ENCODE measurements at places on chromosomes 16 and 17.

DNA sequence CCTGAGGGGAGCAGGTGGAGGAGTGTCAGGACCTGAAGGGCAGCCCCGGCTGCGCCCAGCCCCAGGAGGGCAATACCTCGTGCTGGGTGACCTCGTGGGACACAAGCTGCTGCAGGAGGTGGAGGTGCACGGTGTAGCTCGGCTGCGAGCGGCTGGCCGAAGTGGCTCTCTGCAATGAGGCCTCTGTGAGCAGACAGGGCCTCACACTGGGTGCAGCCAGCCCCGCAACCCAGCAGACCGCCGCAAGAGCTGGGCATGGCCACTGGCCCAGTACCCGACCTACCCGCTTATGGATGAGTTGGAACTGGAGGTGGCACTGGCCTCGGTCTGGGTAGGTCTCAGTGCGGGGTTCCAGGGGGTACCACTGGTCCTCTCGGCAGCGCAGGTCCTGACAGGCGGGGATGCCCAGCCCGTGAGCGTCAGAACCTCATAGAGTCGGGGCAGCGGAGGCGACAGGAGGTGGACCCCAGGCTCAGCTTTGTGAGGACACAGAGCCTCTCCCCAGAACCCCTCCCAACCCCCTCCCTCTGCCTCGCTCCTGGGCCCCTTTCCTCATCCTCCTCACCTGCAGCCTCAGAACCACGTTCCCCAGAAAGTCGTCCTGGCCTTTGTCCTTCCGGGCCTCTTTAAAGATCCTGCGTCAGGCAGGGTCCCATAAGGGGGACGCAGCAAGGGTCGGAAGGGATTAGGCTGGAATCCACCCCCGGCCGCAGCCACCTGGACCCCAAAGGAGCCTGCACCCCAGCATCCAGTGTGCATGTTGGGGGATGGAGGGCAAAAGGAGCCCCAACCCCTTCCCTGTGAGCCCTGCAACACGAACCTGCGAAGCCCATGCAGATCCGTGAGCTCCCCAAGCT lies 4.0 kb downstream of the UNC13D start:
- ATAC-seq = no peak

- no peak for ATAC-seq
Measured at GRCh38 chr16:64162613-64163375, 959.1 kb downstream of the CDH11 start.

- ATAC-seq = no peak
Measured at GRCh38 chr16:2806286-2806685, 8.0 kb downstream of the PRSS41 start.

GRCh38 chr16:87635541-87636049 lies 33.3 kb downstream of the JPH3 start:
- peak; percentile 79 for ATAC-seq

- ATAC-seq = no peak
Measured at GRCh38 chr17:62657690-62658089, 30.2 kb downstream of the MRC2 start.

- no peak for ATAC-seq
Measured at GRCh38 chr16:49453021-49453420, 79.4 kb downstream of the C16orf78 start.

- ATAC-seq = no peak
Measured at GRCh38 chr17:59730268-59730834, 22.9 kb downstream of the VMP1 start.

DNA sequence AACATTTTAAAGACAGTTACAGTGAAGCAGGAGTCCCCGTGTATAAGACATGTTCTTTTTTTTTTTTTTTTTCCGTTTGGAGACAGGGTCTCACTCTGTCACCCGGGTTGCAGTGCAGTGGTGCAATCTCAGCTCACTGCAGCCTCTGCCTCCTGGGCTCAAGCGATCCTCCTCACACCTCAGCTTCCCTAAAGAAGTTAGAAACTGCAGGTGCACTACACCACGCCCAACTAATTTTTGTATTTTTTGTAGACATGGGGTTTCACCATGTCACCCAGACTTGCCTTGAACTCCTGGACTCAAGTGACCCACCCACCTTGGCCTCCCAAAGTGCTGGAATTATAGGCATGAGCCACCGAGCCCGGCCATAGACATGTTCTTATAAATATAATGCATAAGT lies 3.0 kb downstream of the EVI2B start:
- no peak for ATAC-seq

DNA sequence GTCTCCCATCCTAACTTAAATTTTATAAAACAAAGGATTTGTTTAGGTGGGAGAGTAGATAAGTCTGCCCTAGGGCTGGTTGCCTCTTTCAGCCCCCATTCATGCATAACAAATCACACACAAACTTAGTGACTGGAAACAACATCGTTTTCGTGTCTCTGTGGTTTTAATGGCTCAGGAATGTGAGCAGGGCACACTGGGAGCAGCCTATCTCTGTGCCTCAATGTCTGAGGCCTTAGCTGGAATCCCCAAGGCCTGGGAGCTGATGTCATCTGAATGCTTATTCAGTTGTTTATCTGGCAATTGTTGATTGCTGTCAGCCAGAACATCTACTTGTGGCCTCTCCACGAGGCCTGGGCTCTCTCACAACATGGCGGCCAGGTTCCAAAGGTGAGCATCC lies 101.9 kb upstream of the HSBP1 start:
- ATAC-seq = no peak

GRCh38 chr17:80129006-80129565 lies 17.8 kb downstream of the EIF4A3 start:
- no peak for ATAC-seq

- ATAC-seq = no peak
Measured at GRCh38 chr17:1067282-1067956, 70.5 kb downstream of the TIMM22 start.

- ATAC-seq = no peak
Measured at GRCh38 chr17:48335858-48336500, 94.0 kb downstream of the SKAP1 start.

GRCh38 chr17:62098623-62099231 lies 33.6 kb upstream of the MED13 start:
- ATAC-seq = peak; percentile 55

GRCh38 chr17:10156948-10157607 lies 41.3 kb downstream of the GAS7 start:
- ATAC-seq = peak; percentile 38

GRCh38 chr16:81445966-81446906 lies 1.6 kb downstream of the CMIP start:
- no peak for ATAC-seq

DNA sequence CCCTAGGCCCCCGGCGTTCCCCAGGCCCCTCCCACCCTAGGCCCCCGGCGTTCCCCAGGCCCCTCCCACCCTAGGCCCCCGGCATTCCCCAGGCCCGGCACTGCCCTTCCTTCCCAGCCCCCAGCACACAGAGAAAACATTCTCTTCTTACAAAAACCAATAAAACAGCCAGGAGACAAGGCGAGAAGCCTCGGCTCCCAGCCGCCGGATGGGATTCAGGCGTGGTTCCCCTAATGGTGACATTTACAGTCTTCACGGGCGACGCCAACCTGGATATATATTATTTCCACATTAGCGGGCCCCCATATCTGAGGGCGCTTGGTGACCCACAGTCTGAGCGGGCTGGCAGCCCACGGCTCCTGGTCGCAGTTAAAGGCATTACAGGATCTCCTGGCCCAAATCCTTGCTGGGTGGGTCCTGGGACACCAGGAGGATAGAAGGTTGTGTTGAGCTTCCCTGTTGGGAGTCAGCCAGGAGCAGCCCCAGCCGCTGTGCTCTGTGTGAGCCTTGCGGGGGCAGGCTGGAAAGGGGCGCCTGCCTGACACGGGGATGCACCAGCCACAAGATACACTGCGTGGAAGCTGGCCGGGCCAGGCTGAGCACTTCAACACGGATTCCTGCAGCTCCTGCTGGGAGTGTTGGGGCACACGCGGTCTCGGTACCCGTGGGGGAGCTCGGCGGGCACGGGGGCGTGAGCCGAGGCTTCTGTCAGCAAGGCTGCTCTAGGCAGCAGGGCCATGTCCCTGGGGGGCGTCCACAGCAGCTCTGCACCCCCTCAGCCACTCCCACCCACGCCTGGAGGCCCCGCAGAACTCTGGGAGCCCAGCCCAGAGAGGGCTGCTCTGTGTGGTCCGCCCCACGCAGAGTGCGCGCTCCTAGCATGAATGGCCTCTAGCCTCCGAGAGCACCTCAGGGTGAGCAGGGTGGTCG lies 83.7 kb downstream of the LMF1 start:
- no peak for ATAC-seq

- no peak for ATAC-seq
Measured at GRCh38 chr16:65037556-65037955, 84.3 kb downstream of the CDH11 start.

DNA sequence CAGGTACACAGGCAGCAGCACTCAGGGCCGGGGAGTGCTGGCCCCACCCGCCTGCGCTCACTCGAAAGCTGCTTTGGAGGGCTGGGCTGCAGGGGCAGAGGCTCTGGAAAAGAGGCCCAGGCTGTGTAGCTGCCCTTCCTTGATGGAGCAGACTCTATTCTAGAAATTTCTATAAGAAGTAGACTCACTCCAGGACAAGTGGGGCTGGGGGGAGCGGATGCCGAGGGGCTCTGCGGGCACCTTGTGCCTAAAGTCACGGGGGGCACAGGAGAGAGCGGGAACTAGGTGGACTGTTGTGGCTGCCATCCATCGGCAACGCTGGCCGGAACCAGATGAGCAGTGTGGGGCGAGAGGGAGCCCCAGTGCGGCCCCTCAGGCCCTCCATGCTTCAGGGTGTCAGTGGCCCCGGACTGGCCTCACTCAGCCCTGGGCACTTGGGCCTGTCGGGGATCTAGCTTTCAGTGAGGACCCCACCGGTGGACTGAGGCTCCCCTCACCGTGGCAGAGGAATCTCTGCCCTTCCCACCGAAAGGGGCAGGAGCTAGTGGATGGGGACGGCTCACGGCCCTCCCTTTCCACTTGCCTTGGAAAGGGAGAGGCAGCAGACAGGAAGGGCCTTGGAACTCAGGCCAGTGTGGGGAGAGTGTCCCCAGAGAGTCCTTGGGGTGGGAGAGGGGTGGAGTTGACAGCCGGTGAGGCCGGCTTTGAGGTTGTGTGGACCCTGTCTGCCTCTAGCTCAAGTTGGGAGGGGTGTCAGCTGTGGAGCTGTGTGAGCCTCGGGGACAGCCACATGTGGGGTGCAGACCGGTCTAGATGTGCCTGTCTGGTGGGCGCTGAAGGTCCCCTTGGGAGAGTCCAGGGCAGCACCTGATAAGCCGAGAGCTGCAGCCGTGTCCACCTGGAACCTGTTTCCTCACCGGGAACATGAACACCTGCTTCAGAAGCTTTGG lies 16.6 kb downstream of the ENDOV start:
- ATAC-seq = no peak

DNA sequence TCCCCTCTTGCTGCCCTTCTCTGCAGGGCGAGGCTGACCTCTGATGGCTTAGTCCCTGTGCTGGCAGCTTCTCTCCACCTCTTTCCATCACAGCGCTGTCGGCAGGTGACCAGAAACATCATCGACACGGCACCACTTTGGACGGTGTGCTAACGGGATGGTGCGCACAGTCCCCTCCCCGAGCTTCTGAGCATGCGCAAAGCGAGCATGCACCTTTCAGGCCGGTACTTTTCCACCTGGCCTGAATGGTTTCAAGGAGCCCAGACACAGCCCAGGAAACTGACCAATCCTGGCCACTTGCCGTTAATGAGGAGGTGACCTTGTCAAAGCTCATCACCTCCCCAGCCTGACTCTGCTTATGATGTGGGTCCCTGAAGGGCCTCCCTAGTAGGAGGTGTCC lies 54.8 kb downstream of the MGAT5B start:
- ATAC-seq = no peak

GRCh38 chr17:278676-279059 lies 73.9 kb downstream of the RPH3AL start:
- no peak for ATAC-seq

GRCh38 chr16:56697456-56698155 lies 15.3 kb downstream of the MT1X start:
- no peak for ATAC-seq

- ATAC-seq = no peak
Measured at GRCh38 chr17:79530361-79531105, 80.3 kb downstream of the RBFOX3 start.

- no peak for ATAC-seq
Measured at GRCh38 chr17:1474402-1475189, 17.9 kb downstream of the MYO1C start.

- ATAC-seq = no peak
Measured at GRCh38 chr17:82108038-82108437, 10.0 kb upstream of the FASN start.

GRCh38 chr16:65044873-65045272 lies 77.0 kb downstream of the CDH11 start:
- no peak for ATAC-seq

GRCh38 chr17:80116276-80116920 lies 15.0 kb downstream of the GAA start:
- no peak for ATAC-seq

GRCh38 chr17:13153036-13153435 lies 135.2 kb upstream of the ELAC2 start:
- ATAC-seq = no peak

DNA sequence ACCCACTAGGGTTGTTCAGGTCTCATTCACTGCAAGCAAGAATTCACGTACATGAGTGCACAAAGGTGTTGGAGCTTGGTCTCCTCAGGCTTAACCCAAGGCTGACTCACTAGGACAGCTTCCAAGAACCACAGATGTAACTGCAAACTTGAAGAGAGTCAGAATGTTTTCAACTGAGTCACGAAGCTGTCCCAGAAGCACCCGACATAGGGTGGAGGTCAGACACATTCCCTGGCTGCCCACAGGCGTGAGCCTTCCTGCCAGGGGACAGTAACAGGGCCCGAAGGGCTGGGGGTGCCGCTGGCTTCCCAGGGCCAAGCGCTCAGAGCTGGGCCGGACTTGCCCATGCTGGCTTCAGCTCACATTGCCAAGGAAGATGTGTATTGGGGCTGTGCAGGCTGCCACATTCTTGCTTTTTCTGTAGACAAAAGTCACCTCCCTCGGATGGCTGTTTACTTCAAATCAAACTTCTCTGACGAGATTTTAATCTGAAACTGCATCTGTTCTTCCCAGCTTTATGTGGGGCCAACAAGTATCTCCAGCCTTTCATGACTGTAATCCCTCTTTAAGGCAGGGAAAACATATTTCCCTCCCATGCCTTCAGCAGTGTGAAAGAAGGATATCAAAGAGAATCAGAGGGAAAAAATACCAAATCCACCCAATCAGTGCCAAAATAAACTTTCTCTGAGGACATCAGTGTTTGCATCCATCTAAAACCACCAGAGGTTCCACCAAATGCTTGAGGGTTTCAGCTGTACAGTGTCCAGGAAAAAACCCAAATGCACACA lies 14.3 kb downstream of the CMTM3 start:
- no peak for ATAC-seq

DNA sequence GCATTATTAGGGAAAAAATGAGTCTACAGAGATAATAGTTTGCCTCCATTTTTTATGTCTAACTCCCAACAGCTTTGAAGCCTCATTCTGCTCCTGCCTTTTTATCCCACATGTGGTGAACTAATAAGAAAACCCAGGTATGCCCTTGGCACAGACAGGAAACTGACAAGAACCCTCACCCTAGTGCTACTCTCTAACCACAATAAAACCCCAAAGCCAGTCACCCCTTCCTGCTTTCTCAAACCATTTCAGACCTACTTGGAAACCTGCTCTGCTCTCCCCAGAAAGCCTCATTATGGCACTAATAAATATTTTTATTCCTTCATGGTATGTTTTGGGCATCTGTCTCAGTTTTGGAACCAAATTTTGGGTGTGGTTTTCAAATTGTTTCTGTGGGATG lies 3.9 kb upstream of the MARVELD3 start:
- no peak for ATAC-seq

Measured in activated CD4-positive, CD25-positive, alpha-beta regulatory T cell treated with anti-CD3 and anti-CD28 coated beads, Interleukin-2, amount 50 U/mL, for 24 hours (primary cell).